ENCODE measurements at places on chromosomes 4 and X.

GRCh38 chr4:185101354-185101890 is 41.6 kb upstream of the SLC25A4 start:
- no peak for DNase-seq

GRCh38 chr4:26343038-26343398 is 22.2 kb downstream of the RBPJ start:
- DNase-seq = peak; percentile 66

DNA sequence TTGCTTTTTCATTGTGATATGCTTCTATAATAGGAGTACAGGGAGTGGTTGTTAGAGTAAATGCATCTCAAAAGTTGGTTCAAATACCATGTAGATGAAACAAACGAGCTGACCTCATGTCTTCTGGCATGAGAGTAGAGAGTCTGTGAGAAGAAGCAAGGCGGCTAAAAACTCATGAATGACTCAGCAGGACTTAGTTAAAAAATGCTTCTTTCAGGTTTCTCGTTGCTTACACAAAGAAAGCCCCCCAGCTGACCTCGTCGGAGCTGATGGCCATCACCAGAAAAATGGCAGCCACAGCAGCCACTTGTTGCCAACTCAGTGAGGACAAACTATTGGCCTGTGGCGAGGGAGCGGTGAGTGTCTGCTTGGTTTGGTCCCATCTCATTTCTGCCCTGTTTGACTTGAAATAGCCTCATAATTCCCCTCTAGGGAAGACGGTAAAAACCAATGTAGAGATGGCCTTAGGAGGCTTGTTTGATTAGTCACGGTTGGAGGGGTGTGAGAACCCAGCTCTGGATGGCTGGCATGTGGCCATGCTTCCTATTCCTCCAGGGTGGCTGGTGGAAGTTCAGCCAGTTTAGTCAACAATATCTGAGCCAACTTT is 14.5 kb downstream of the AFP start:
- DNase-seq = peak; percentile 98

GRCh38 chr4:86054286-86055032 is 305.4 kb downstream of the MAPK10 start:
- DNase-seq = no peak

DNA sequence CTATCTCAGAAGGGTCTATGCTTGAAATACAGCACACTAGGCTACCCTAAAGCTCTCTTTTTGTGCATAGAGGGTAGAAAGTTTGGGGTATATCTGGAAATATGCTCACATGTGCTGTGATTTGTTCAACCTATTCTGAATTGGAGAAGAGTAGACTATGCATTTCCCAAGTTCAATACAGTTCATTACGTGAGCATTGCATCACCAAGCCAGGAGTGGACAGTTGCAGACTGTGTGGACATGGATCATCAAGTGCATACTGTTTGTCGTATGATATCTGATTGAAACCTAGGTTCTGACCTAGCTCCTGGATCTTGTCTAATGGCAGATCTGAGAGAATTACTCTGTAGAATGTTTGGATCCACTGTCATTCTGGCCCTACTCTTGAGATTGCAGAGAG is 161.1 kb downstream of the FRAS1 start:
- DNase-seq = no peak

DNA sequence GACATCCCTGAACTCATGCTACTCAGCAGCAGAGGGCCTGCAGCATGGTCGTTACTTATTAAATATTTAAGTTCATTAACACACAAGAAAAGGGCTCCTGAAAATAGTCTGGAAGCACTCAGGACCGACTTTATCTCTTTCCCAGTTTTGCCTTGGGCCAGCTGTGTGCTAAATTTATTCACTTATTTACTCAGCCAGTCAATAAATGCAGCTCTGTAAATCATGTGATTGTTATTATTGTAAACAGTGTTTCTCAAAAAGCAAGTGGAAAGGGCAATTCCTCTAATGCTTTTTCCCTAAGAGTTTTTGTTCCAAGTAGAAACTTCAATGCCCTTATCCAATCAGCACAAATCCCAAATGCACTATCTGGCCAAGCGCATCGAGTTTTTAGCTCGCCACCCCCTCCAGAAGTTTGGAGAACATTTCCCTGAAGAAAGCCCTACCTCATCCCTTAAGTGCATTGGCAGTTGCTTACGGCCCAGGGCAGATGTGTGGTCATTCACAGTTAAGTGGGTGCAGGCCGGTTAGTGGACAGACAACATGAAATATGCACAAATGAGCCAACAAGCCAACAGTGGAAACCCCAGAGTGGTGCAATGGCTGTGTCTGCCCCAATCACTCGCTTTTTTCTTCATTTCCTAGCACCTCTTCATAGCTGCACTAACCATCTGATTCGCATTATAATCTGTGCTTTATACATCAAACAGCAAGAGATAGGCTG is 125.8 kb downstream of the SMIM20 start:
- no peak for DNase-seq

DNA sequence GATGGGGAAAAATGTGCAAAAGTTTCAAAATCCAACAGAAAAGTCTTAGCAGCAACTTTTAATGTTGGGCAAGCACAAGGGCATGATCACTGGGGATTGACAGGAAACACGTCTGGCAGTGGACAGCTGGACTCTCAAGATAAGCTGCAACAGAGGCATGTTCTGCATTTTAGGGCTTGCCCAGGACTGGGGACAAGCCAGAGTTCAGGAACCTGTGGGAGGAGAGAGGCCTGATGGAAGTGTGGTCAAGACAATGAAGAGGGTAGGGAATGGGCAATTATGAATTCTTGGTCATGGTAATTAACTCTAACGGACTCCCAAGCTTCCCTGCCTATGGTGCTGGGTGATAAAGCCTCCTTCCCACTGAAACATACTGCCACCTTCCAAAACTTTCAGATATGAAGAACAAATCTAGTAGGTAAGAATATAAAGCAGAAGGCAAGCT is 48.4 kb downstream of the ANXA3 start:
- DNase-seq = no peak

DNA sequence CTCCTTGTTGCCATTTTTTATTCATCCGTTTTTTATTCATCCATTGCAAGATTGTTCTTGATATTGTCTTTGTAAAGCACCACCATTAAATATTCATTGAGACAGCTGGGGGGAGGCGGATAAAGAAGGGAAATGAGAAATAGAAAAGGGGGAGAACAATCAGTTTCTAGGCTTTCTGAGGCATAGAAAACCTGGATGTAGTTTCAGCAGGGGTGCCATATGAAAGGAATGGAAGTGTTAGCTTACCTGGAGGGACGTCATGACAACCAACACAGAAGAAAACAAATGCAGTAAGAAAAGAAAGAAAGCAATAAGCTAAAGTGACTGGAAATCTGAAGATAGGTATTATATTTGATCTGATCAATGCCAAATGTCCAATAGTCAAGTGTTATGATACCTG is 276.1 kb downstream of the GASK1B start:
- DNase-seq = no peak

DNA sequence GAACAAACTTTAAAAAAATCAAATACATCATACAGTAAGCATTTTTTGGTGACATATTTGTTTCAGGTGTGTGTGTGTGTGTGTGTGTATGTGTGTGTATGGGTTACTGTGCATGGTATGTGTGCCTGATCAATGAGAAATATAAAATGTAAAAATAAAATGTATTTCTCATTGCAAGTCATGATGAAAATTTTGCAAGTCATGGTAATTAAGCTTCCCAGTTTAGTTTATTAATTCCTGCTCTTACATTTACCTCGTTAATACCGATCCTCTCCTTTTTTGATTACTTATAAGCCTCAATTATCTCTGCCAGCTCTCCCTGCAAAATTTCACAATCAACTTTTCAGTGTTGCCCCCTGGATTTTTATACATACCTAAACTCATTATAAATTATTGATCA is 114.6 kb upstream of the ADGRL3 start:
- no peak for DNase-seq

GRCh38 chr4:4861390-4862018 is 2.0 kb downstream of the MSX1 start:
- DNase-seq = no peak

DNA sequence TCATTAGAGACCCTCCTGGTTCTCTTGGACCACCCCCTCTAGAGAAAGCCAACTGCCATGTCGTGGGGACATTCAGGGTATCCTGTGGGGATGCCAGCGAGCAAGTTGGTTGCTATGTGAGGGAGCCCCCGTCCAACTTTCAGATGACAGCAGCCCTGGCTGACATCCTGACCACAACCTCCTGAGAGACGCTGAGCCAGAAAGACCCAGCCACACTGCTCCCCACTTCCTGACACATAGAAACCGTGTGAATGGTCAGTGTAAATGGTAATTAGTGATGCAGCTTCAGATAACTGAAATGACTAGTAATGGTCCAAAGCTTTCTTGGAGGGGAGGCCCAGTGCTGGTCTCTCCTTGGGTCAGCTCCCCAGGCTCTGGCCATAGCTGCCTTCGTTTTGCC is 10.8 kb downstream of the CLCN4 start:
- no peak for DNase-seq

GRCh38 chrX:26915064-26915463 is 548.1 kb downstream of the PPP4R3C start:
- DNase-seq = peak; percentile 15

GRCh38 chrX:5702890-5703289 is 525.8 kb downstream of the NLGN4X start:
- no peak for DNase-seq

DNA sequence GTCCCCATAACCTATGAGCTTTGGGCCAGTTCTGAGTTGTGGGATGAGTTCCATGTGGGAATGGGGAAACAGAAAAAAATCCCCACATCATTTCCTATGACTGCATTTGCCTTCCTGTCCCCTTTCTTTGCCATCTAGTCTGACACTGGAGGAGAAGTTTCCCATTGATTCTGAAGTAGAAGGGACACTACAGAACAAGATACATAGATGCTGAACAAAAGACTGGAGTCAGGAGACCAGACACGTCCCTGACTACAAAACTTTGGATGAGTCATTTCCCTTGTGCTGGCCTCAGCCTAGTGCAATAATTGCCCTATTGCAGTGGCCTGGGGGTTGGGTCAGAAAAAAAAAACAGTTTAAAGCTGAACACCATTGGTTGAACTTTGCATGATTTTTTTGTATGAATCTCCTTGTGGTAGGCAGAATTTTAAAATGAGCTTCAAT is 22.1 kb downstream of the BEX3 start:
- peak; percentile 64 for DNase-seq

- no peak for DNase-seq
Observed at GRCh38 chrX:76821276-76821675, 393.8 kb downstream of the MAGEE1 start.

GRCh38 chr4:85928775-85929591 is 430.9 kb downstream of the MAPK10 start:
- DNase-seq = peak; percentile 70

DNA sequence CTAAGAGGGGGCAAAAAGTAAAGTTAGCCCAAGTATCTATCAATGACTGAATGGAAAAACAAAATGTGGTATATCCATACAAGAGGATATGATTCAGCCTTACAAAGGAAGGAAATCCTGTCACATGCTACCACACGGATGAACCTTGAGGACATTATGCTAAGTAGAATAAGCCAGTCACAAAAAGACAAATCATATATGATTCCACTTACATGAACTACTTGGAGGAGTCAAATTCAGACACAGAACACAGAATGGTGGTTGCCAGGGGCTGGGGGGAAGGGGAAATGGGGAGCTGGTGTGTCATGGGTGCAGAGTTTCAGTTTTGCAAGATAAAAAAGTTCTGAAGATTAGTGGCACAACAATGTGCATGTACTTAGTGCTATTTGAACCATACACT is 101.8 kb downstream of the SH3KBP1 start:
- DNase-seq = no peak

- DNase-seq = no peak
Observed at GRCh38 chr4:5200513-5200912, 149.2 kb downstream of the STK32B start.

DNA sequence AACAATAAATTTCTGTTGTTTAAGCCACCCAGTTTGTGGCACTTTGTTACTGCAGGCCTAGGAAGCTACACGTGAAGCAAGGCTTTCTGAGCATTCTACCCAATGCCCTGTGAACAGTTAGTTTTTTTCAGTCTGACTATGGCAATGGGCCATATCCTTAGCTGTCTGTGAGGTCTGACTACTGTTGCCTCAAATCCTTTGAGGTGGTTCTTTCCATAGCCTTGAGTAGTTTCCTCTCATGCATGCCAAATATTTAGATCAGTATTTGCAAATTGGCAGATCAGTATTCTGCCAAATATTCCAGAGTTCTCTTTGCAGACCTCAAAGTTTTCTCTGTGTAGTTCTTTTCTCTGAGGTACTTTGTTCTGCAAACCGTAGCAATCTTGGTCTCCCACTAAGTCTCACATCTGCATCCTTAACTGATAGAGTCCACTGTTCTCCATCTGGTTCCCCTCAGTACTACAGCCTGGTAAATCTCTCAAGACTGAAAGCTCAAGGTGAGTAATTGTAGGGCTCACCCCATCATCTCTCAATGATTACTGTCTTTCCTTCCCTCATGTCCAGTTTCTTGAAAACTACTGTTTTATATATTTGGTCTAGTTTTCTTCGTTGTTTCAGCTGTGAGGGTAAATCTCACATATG is 984.9 kb upstream of the INTU start:
- peak; percentile 71 for DNase-seq

- no peak for DNase-seq
Observed at GRCh38 chrX:39894683-39895082, 203.1 kb downstream of the BCOR start.

DNA sequence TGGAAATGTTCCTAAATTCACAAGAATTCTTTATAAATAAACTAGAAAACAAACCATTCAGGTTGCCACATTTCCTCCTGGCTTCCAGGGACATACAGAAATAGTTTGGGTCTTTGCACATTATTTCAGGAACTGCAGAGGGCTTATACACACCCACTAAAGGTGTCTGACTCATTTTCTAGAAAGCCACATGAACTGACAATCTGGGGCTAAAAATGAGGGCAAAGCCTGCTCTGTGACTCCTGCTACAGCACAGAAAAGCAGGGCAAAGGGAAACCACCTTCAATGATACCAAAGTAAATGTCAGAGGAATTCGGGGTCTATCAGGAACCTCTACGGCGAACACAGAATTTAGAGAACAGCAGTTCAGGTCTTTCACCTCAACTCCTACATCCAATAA is 112.2 kb upstream of the MAP3K15 start:
- peak; percentile 23 for DNase-seq

- DNase-seq = peak; percentile 97
Observed at GRCh38 chr4:158996669-158997074, 106.2 kb upstream of the RAPGEF2 start.

GRCh38 chrX:18174209-18174608 is 46.5 kb downstream of the BEND2 start:
- DNase-seq = no peak

DNA sequence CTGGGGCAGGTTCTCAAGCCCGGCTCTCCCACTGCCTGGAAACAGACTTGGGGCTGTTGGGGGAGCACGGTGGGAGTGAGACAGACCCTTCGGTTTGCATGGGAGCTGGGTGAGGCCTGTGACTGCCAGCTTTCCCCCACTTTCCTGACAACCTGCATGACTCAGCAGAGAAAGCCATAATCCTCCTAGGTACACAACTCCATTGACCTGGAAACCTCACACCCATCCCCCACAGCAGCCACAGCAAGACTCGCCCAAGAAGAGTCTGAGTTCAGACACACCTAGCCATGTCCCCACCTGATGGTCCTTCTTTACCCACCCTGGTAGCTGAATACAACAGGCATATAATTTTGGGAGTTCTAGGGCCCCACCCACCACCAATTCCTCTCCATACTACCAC is 57.6 kb upstream of the UBQLN2 start:
- no peak for DNase-seq

GRCh38 chr4:94523617-94524016 is 71.9 kb downstream of the PDLIM5 start:
- peak; percentile 76 for DNase-seq
